ENCODE measurements at places on chromosomes 2 and 18.

- H3K27ac ChIP-seq: no peak overlapping the region
- H3K27me3 ChIP-seq: no peaks in the 10 kb centered on the region
- no peak overlapping the region for H3K4me3 ChIP-seq
- no peaks in the 10 kb centered on the region for H3K4me1 ChIP-seq
- H3K36me3 ChIP-seq: no peaks in the 10 kb centered on the region
Observed at GRCh38 chr2:166518634-166519390, 24.8 kb upstream of the SCN7A start.

DNA sequence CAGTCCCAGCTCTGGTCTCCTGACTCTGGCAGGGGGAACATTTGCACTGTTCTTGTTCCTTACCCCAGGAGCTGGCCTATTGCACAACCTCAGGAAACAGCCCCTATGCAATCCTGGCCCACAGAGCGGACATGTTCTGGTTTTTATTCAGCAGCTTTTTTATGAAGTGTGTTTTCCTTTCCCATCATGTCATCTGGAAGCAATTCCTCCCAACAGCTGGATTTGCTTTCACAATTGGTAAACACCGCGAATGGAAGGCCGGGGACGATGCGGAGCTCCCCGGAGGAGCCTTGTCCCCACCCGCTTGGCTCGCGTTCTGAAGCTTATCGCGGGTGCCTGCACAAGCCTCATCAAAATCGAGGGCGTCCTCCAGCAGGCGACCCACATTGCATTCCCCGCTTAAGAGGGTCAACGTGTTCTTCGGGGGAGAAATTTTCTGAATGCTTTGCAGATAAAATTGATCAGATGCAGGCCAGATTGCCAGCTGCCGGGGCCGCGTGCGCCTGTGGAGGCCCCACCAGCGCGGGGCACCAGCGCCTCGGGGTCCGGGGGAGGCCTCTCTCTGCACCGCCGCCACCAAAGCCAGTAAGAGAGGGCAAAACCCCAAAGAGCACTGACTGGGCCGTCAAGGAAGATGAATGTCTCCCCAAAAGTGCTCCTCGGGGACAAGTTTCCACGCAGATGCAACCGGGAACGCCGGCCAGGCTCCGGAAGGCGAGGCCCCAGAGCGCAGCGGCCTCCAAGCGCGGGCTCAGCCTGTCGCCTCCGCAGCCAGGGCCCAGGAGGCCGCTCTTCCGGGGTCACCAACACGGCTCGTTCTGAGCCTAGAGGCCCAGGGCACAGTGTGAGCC lies 60.3 kb upstream of the SP3 start:
- peaks cover 67% of the 10 kb centered on the region for H3K4me1 ChIP-seq
- H3K27me3 ChIP-seq: no peaks in the 10 kb centered on the region
- no peak for DNase-seq
- H3K4me3 ChIP-seq: no peak overlapping the region
- H3K27ac ChIP-seq: peak overlapping the region; percentile 89

GRCh38 chr2:226687641-226688253 lies 111.9 kb downstream of the IRS1 start:
- no peak overlapping the region for H3K4me3 ChIP-seq
- peaks cover 11% of the 10 kb centered on the region for H3K4me1 ChIP-seq
- no peak overlapping the region for H3K27ac ChIP-seq

- H3K36me3 ChIP-seq: no peaks in the 10 kb centered on the region
- no peak for DNase-seq
- H3K27me3 ChIP-seq: peaks cover 11% of the 10 kb centered on the region
- H3K27ac ChIP-seq: no peak overlapping the region
- peaks cover 92% of the 10 kb centered on the region for H3K4me1 ChIP-seq
Observed at GRCh38 chr2:85770369-85770768, 16.6 kb downstream of the ATOH8 start.

- H3K27ac ChIP-seq: no peak overlapping the region
- peak; percentile 62 for DNase-seq
- no peaks in the 10 kb centered on the region for H3K36me3 ChIP-seq
- no peaks in the 10 kb centered on the region for H3K4me1 ChIP-seq
Observed at GRCh38 chr2:10839813-10840212, 27.2 kb upstream of the PDIA6 start.

- no peak overlapping the region for H3K27ac ChIP-seq
- peaks cover 1% of the 10 kb centered on the region for H3K27me3 ChIP-seq
- no peaks in the 10 kb centered on the region for H3K36me3 ChIP-seq
- peaks cover 8% of the 10 kb centered on the region for H3K4me1 ChIP-seq
Observed at GRCh38 chr2:225328192-225328591, 71.3 kb upstream of the NYAP2 start.

DNA sequence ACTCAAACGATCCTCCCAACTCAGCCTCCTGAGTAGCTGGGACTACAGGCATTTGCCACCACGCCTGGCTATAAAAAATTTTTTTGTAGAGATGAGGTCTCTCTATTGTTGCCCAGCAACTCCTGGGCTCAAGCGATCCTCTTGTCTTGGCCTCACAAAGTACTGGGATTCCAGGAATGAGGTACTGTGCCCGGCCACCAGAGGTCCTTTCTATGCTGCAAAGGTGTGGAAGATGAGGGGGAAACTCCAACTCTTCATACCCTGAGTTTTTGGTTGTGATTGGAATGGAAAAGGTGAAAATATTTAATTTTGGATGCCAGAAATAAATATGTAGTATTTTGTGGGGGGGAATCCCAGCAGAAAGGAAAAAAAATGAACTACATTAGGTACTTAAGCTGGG lies 36.0 kb downstream of the MRPL33 start:
- DNase-seq: peak; percentile 16
- H3K4me3 ChIP-seq: no peak overlapping the region
- H3K4me1 ChIP-seq: peaks cover 7% of the 10 kb centered on the region
- no peak overlapping the region for H3K27ac ChIP-seq
- peaks cover 5% of the 10 kb centered on the region for H3K36me3 ChIP-seq

- H3K36me3 ChIP-seq: peaks cover 7% of the 10 kb centered on the region
- DNase-seq: no peak
- H3K4me1 ChIP-seq: peaks cover 10% of the 10 kb centered on the region
- H3K4me3 ChIP-seq: no peak overlapping the region
- H3K27ac ChIP-seq: no peak overlapping the region
- H3K27me3 ChIP-seq: no peaks in the 10 kb centered on the region
Observed at GRCh38 chr2:169512525-169512924, 3.0 kb downstream of the KLHL41 start.

DNA sequence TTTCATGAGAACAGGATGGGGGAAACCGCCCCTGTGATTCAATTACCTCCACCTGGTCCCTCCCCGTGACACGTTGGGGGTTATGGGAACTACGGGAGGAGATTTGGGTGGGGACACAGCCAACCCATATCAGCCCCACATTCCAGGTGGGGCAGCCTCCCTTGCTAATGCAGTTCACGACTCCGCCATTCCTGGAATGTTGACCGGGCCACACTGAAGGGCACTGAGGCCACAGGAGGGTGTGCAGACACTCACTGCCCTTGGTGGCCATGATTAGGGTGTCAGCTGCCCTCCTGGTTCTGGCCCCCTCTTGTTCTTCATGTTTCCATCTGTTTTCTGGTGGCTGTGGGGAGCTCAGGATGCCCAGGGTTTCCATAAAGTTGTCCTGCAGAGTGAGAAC lies 176.3 kb downstream of the TWIST2 start:
- H3K4me3 ChIP-seq: no peak overlapping the region
- H3K27me3 ChIP-seq: peaks cover 20% of the 10 kb centered on the region
- no peak overlapping the region for H3K27ac ChIP-seq
- no peak for DNase-seq
- peaks cover 38% of the 10 kb centered on the region for H3K4me1 ChIP-seq

DNA sequence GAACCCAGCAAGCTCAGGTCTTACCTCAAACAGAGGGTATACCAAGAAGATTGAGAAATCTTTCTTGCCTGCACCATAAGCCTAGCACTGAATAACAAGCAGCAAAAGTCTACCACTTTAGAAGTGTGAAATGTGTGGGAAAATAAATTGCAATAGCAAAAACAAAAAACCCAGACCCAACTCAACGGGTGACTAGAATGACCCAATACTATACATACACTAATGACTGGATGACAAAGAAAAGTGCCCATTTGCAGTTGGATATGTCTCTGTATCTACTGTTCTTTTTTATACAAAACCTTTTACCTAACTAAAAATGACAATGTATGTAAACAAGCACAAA lies 950.6 kb downstream of the TRIB2 start:
- H3K4me3 ChIP-seq: no peak overlapping the region
- H3K36me3 ChIP-seq: no peaks in the 10 kb centered on the region
- H3K4me1 ChIP-seq: no peaks in the 10 kb centered on the region
- no peak overlapping the region for H3K27ac ChIP-seq
- no peak for DNase-seq
- H3K27me3 ChIP-seq: no peaks in the 10 kb centered on the region

DNA sequence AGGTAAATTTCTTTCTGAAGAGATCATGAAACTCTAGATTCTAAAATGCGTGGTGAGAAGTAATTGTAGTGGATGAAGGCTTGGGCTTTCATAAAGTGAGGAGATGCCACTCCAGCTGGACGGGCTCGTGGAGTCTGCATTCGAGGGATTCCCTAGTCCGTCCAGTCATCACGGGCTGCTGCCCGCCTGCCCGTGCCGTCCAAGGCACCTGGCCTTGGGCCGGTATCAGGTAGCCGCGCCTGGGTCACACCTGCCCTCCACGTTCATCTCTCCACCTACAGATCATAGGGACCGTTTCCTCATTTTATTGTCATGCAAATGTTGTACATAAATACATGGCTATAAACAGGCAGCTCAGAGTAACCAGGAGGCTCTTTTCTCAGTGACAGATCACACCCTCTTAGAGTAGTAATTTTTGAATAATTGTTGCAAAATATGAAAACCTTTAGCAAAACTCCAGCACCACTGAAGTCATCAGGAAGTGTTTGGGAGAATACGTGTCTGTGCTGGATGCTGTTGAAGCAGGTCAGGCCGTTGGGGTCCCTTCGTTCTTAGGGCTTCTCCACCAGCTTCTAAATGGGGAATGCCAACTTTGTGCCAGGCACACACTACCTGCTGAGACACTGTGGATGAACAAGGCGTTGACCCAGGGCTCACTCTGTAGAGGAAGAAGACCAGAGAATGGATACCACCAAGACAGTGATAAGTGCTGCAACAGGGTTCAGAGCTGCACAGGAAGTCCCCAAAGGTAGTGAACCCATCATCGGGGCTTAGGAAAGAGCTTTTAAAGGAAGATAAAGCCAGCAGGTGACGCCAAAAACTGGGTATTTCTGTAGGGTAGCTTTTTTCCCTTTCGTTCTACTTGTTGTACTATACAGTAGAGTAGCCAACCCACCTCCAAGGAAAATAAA lies 112.5 kb downstream of the FAM210A start:
- H3K4me1 ChIP-seq: peaks cover 54% of the 10 kb centered on the region
- no peak overlapping the region for H3K27ac ChIP-seq
- peaks cover 45% of the 10 kb centered on the region for H3K27me3 ChIP-seq
- H3K4me3 ChIP-seq: no peak overlapping the region

- peaks cover 39% of the 10 kb centered on the region for H3K4me1 ChIP-seq
- no peak overlapping the region for H3K4me3 ChIP-seq
- H3K27me3 ChIP-seq: no peaks in the 10 kb centered on the region
- no peak for DNase-seq
- no peaks in the 10 kb centered on the region for H3K36me3 ChIP-seq
Observed at GRCh38 chr2:134027980-134028379, 225.9 kb upstream of the MGAT5 start.
